Activated T-cell treated with anti-CD3 and anti-CD28 coated beads, Interleukin-2, amount 50 U/mL, for 72 hours (primary cell): ENCODE measurements at places on chromosomes 3 and 15. TPM values are rescaled to one million over a fixed set of nuclear protein-coding genes. Genes with fewer than 3 reads are reported as not detected.

- no peaks in the 10 kb centered on the region for H3K36me3 ChIP-seq
- H3K27ac ChIP-seq = no peak overlapping the region
- H3K27me3 ChIP-seq = peaks cover 15% of the 10 kb centered on the region
- no peak overlapping the region for H3K4me3 ChIP-seq
- no peaks in the 10 kb centered on the region for H3K4me1 ChIP-seq
- peak; percentile 51 for DNase-seq
Measured at GRCh38 chr15:86183596-86184491, 104.2 kb downstream of the AGBL1 start.

GRCh38 chr3:123297627-123297899, 95.8 kb downstream of the SEC22A start:
- no peaks in the 10 kb centered on the region for H3K4me1 ChIP-seq
- H3K27ac ChIP-seq = no peak overlapping the region
- no peaks in the 10 kb centered on the region for H3K36me3 ChIP-seq
- H3K27me3 ChIP-seq = peaks cover 11% of the 10 kb centered on the region

DNA sequence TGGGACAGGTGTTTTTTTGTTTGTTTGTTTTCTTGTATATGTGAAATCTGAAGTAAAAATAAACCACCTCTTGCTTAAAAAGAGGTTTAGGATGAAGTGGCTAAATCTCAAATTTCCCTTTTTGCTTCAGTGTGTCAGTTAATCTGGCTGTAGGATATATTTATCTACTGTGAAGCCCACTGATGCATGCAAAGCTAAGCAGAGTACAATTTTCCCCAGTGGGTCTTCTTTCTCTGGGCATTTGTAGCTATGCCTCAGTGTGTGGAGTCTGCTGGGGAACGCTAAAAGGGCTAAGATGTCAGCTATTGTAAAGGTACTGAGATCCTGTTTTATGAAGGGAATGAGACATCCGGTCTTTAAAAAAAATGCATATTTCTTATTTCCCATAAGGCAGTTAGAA, 190.6 kb downstream of the TCF12 start:
- H3K4me1 ChIP-seq = peaks cover 5% of the 10 kb centered on the region
- H3K27ac ChIP-seq = no peak overlapping the region
- H3K36me3 ChIP-seq = peaks cover 5% of the 10 kb centered on the region
- no peak overlapping the region for H3K4me3 ChIP-seq
- H3K27me3 ChIP-seq = no peaks in the 10 kb centered on the region

- H3K27ac ChIP-seq = peak overlapping the region; percentile 88
- peaks cover 32% of the 10 kb centered on the region for H3K27me3 ChIP-seq
- DNase-seq = peak; percentile 50
- peaks cover 2% of the 10 kb centered on the region for H3K36me3 ChIP-seq
Measured at GRCh38 chr15:38254051-38254883, 1.6 kb downstream of the SPRED1 start.

GRCh38 chr3:150049317-150049716, 78.6 kb upstream of the PFN2 start:
- no peak overlapping the region for H3K4me3 ChIP-seq
- peaks cover 14% of the 10 kb centered on the region for H3K27me3 ChIP-seq
- no peak overlapping the region for H3K27ac ChIP-seq

Gene MDFIC2
- not detected for total RNA-seq

GRCh38 chr3:49255112-49255511, 21.9 kb downstream of the C3orf62 start:
- H3K4me3 ChIP-seq = no peak overlapping the region
- H3K4me1 ChIP-seq = no peaks in the 10 kb centered on the region
- no peak overlapping the region for H3K27ac ChIP-seq
- H3K36me3 ChIP-seq = no peaks in the 10 kb centered on the region

DNA sequence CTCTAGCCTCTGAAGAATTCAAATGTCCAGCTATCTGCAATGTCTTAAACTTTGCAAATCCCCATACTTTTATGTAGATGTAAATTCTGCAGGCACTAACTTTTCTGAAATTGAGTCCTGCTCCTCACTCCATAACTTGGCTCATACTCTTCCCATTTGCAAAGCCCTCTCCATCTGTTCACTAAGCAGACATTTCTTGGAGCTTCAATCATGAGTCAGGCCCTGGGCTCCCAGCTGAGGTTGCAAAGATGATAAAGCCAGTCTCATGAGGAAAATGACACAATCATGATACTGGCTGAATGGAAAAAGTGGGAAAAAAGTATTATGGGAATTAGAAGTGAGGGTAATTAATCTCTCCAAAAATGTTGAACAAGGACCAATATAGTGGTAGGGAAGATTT, 507.6 kb downstream of the NR2F2 start:
- H3K4me1 ChIP-seq = no peaks in the 10 kb centered on the region
- no peaks in the 10 kb centered on the region for H3K27me3 ChIP-seq
- no peak for DNase-seq
- H3K36me3 ChIP-seq = no peaks in the 10 kb centered on the region
- no peak overlapping the region for H3K27ac ChIP-seq

Gene GORASP1
- total RNA-seq = 24.5 TPM

GRCh38 chr3:23084367-23084766, 118.8 kb upstream of the UBE2E2 start:
- no peaks in the 10 kb centered on the region for H3K36me3 ChIP-seq
- DNase-seq = no peak
- H3K27ac ChIP-seq = no peak overlapping the region
- H3K27me3 ChIP-seq = no peaks in the 10 kb centered on the region

GRCh38 chr3:194283221-194284006, 67.7 kb downstream of the CPN2 start:
- H3K4me1 ChIP-seq = no peaks in the 10 kb centered on the region
- H3K27ac ChIP-seq = no peak overlapping the region
- DNase-seq = no peak
- H3K36me3 ChIP-seq = no peaks in the 10 kb centered on the region
- no peaks in the 10 kb centered on the region for H3K27me3 ChIP-seq
- no peak overlapping the region for H3K4me3 ChIP-seq

DNA sequence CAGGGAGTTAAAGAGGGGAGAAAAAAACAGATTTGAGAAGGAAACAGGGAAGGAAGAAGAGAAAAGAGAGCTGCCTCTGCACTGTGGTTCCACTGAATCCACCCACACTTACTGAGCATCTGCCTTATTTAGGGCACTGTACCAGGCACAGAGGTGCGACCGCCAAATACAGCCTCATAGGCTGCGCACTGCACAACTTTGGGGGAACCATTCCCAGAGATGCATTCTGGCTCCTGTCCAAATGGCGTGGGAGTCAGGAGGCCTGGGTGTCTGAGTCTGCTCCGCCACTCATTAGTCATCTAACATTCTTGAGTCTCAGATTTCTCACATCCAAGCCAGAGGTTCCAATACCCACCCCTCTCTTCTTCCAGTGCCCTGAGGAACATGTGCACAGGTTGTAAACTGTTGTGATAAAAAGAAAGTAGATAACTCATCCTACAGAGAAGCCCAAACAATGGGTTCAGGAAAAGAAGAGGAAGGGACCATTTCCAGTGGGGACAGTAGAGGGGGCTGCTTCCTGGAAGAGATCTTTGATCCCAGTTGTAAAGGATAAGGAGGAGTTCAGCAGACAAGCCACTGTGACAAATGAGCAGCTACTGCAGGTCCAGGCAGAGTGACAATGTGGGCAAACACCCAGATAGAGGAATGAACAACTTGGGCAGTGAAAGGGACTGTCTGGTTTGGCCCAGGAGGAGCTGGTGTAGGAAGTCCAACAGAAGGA, 254.6 kb downstream of the UACA start:
- peak overlapping the region; percentile 48 for H3K4me3 ChIP-seq
- peaks cover 22% of the 10 kb centered on the region for H3K36me3 ChIP-seq
- peaks cover 64% of the 10 kb centered on the region for H3K4me1 ChIP-seq
- DNase-seq = peak; percentile 48

DNA sequence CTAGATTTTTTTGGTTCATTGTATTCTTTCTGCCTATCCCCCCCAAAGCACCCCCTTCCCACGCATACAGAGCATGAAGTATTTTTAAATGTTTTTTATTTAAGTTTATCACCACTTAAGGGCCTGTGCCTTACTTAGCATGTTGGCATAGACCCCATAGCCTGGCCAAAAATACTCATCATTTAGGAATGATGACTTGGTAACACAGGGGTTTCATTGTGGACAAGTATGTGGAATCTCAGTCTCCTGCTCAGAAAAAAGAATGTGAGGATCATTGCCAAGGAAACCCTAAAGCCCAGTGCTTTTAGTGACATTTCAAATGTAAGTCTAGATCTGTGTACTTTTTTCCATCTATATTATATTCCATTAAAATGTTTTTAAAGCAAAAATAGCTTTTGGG, 146.3 kb downstream of the ALCAM start:
- no peak for DNase-seq
- no peaks in the 10 kb centered on the region for H3K4me1 ChIP-seq
- H3K36me3 ChIP-seq = no peaks in the 10 kb centered on the region
- no peak overlapping the region for H3K4me3 ChIP-seq
- H3K27me3 ChIP-seq = no peaks in the 10 kb centered on the region

DNA sequence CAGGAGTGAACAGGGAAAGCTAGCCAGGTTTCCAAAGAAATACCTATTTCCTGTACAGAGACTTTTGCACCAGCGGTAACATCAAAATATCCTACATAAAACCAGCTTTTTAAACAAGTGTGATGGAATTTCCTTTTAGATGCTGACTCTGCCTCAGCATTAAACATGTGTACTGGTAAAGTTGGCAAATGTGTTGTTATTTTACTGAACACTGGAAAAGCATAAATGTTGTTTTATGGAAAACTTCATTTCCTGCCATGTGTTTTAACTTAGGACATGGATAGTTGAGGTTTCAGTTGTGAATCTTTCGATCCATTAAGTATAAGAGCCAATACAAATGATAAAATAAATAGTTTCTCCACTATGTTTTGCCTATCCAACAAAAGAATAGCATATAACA, 15.7 kb downstream of the OXNAD1 start:
- H3K36me3 ChIP-seq = peaks cover 23% of the 10 kb centered on the region
- H3K27me3 ChIP-seq = no peaks in the 10 kb centered on the region
- no peak overlapping the region for H3K27ac ChIP-seq
- H3K4me3 ChIP-seq = no peak overlapping the region
- DNase-seq = no peak

- no peak overlapping the region for H3K27ac ChIP-seq
- no peaks in the 10 kb centered on the region for H3K4me1 ChIP-seq
- DNase-seq = no peak
- H3K36me3 ChIP-seq = no peaks in the 10 kb centered on the region
Measured at GRCh38 chr15:62453375-62453774, 288.3 kb upstream of the C2CD4B start.

Gene SAXO2
- 1.2 TPM for total RNA-seq

DNA sequence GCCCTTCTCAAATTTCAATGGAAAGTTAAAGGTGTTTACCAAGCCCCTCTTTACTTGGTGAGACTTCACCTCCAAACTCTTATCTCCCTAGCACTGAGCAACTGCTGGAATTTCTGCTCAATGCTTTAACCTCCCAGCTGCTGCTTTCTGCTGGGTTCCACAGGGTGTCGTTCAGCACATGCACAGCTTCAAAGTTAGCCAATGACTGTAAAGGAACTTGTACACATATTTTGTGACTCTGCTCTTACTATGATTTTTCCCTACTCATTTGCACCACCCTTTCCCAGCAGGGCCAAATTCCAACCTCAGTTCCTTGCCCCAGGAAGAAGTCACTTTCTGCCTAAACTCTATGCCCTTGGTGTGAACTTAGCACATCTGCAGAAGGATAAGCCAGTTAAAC, 89.7 kb downstream of the ULK4 start:
- no peaks in the 10 kb centered on the region for H3K27me3 ChIP-seq
- no peak for DNase-seq
- no peak overlapping the region for H3K27ac ChIP-seq
- H3K4me3 ChIP-seq = no peak overlapping the region
- peaks cover 4% of the 10 kb centered on the region for H3K36me3 ChIP-seq

GRCh38 chr3:74601793-74602192, 12.7 kb downstream of the CNTN3 start:
- H3K4me3 ChIP-seq = no peak overlapping the region
- H3K27me3 ChIP-seq = no peaks in the 10 kb centered on the region
- no peak for DNase-seq
- H3K4me1 ChIP-seq = no peaks in the 10 kb centered on the region
- H3K36me3 ChIP-seq = peaks cover 2% of the 10 kb centered on the region

Gene TRH
- total RNA-seq = not detected

- H3K36me3 ChIP-seq = no peaks in the 10 kb centered on the region
- H3K4me1 ChIP-seq = no peaks in the 10 kb centered on the region
- peaks cover 62% of the 10 kb centered on the region for H3K27me3 ChIP-seq
- no peak overlapping the region for H3K4me3 ChIP-seq
- H3K27ac ChIP-seq = no peak overlapping the region
Measured at GRCh38 chr15:60191821-60192220, 187.7 kb downstream of the FOXB1 start.

Gene SEMA6D
- not detected for total RNA-seq

Gene PRKCD
- total RNA-seq = 27.2 TPM

DNA sequence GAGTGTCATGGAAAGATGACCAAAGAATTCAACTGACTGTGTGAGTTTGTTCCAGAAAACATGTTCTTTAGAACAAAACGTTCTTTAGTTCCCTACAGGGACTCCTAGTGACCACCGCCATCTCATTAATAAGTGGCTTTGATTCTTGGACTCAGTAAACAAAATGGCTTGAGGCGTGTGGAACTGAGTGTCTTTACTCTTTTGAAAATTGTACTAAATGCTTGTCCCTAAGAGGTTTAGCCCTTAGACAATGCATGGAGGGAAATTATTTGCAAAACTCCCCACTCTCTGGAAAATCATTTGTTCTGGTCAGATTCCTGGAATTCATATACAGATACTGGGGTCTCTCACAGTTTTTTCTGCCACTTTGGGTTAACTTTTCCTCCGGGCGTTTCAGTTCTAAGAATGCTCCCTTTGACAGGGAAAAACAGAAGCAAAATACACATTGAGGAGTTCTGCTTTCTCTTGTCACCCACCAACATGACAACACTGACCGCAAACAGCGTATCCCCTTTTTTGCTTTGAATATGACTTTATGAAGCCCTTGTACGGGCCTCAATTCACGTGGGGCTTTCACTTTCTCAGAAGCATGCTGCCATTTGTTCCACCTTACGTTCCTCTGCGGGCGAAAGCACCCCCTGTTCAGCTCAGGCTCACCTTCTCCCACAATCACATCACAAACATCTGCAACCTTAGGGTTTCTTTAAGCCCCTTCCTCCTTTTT, 15.3 kb upstream of the NRROS start:
- H3K27ac ChIP-seq = peak overlapping the region; percentile 61
- no peaks in the 10 kb centered on the region for H3K27me3 ChIP-seq
- peaks cover 65% of the 10 kb centered on the region for H3K4me1 ChIP-seq

DNA sequence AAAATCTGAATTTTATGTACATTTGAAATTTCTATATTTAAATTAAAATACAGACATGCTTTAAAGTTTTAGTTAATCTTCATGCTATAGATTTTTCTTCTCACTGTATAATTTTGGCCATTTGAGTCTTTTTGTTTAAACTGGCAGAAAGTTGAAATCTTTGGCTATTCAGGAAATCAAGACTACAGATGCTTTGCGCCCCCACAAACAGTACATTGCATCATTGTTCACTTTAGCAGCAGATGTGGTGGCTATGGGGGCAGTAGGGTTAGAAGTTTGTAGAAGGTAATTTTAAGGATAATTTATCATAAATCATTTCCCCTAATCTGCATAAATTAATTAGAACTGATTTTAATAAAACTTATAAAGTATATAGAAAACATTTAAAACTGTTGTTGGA, 20.9 kb downstream of the SPPL2A start:
- no peaks in the 10 kb centered on the region for H3K27me3 ChIP-seq
- no peak overlapping the region for H3K27ac ChIP-seq
- H3K36me3 ChIP-seq = peaks cover 1% of the 10 kb centered on the region
- DNase-seq = no peak
- no peaks in the 10 kb centered on the region for H3K4me1 ChIP-seq
- H3K4me3 ChIP-seq = no peak overlapping the region

GRCh38 chr15:36571301-36571700, 8.1 kb upstream of the CDIN1 start:
- H3K36me3 ChIP-seq = peaks cover 2% of the 10 kb centered on the region
- H3K4me1 ChIP-seq = no peaks in the 10 kb centered on the region
- no peak for DNase-seq
- peaks cover 19% of the 10 kb centered on the region for H3K27me3 ChIP-seq
